ENCODE measurements at places on chromosomes 16 and 17.

GRCh38 chr16:70433458-70434103 lies 5.3 kb downstream of the ST3GAL2 start:
- no peak for DNase-seq

DNA sequence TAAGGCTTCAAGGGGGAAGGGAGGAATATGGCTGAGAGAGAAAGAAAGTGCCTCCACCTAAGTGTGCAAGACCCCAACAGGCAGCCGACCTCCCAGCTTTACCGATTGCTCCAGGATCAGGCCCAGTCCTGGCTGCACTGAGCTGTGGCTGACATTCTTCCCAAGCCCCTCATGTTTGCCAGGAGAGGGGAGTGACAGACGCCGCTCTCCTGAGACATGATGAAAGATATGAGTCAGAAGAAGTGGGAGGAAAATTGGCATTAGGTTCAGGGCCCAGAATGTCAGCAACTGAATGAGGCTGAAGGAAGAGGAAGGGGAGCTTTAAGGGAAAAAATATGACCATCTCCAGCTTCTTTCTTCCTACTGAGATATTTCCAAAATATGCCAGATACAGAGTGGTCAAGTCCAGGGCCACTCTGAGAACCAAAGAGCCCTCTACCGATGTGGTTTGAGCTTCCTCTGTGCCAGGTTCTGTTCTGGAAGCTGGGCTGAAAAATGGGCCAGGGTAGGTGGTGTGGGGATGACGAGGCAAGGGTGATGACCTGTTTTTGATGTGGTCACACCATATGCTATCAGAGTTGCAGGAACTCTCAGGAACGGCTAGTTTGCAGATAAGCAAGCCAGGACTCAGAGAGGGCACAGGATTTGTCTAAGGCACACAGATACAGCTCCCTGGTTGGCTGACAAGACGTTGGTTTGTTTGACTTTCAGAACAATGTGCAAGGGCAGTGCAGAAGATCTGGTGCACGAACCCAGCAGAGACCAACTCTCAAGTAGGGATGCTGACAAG lies 176.7 kb downstream of the SOX9 start:
- no peak for DNase-seq

GRCh38 chr16:11015076-11015475 lies 70.7 kb downstream of the CLEC16A start:
- DNase-seq: no peak

GRCh38 chr17:2406271-2406902 lies 5.5 kb upstream of the MNT start:
- DNase-seq: no peak

GRCh38 chr16:73616770-73617169 lies 568.8 kb upstream of the ZFHX3 start:
- DNase-seq: no peak
